ENCODE measurements at places on chromosomes 12 and 14.
A peak's percentile ranks its signal among the peaks of the same experiment; 100 is the strongest.

DNA sequence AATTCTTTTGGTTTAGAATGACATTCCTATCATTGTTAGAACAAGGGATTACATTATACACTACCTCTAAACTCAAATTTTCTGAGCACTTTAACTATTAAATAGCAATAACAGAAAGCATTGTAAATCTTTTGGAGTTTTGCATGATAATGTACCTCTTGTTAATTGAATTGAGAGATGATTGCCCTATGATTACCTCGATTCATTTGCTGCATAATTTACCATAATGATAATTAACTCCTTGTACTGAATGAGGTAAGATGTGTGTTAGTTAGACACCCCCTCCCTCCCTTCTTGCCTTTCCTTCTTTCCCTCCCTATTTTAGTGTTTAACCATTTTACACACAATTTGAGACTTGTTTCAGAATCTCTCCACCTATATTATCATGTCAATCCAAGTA is 469.2 kb downstream of the DIO2 start:
- no peak for DNase-seq

DNA sequence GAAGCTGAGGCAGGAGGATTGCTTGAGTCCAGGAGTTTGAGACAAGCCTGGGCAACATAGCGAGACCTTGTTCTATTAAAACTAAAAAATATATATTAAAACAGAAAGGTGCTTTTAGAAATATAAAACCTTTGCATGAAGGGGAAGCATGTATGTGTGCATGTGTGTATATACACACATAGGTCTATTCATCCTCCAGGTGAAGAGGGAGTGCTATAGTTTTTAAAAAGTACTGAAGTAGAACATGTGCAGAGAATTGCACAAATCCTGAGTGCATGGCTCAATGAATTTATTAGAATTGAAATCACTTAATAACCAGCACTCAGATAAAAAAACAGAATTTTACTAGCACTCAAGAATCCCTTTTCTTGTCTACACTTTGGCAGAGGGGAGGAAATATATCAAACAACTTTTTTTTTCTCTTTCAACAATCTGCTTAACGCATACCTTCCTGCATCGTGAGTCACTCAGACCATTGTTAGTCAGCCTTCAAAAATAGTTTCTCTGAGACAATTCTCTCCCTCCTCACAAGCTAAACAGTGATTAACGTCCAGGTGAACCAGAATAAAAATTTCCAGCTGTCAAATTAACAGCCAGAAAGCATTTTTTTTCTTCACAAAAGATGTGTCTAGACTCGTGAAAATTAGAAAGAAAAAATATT is 17.7 kb upstream of the NEDD1 start:
- no peak for DNase-seq

- no peak for DNase-seq
Measured at GRCh38 chr12:40058721-40059190, 47.1 kb downstream of the SLC2A13 start.

DNA sequence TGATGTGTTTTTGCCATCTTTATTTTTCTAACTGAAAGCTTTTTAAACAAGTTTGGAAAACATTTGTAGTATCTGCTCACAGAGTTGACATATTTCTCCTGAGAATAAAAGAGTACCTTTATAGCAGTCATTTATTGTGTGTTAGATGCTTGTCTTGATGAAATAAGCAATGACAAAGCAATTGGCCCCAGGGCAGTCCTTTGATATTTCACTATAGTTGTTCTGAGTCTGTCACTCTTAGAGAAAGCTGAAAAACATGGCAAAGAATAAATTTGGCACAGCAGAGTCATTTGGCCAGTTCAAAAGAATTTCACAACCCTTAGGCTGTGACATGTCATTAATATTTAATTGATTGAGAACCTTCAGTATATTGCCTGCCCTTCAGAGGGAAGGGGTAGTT is 166.2 kb downstream of the PTPRO start:
- no peak for DNase-seq

GRCh38 chr12:23211384-23212320 is 586.7 kb downstream of the ETNK1 start:
- no peak for DNase-seq

DNA sequence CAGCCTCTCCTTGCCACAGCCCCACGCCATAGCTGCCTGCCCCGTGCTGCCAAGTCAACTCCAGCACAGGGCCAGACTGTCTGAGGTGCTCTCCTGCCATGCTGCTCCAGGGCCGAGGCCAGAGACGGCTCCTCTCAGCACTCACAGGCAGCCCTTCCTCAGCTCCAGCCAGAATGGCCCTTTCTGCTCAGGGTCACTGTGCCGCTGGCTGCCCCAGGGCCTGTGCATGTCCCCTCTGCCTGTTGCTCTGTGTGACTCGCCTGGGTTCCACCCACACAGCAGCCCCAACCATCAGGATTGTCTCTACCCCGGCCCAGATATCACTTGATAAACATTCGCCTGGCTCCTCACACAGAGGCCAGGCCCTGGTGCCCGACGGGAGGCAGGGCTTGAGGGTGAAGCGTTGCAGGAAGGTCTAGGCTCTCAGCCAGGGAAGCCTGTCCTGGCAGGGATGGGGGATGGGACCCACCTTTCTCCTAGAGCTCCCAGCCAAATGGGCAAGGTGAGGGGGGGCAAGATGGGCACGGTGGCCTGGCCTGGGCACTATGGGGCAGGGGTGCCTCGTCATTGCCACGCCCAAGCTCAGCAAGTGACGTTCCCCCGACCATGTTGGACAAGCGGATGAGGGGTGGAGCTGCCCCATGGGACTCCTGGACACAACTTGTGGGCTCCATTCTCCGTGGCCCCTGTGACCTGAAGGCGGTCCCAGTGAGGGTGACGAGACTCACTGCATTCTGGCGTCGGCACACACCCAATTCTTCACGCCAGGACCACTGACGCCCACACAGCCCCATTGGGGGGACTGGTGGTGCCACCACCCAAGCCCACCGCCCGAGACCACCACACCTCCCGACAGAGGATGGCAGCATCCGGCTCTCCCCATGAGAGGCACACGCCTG is 27.4 kb upstream of the BTBD6 start:
- no peak for DNase-seq

- no peak for DNase-seq
Measured at GRCh38 chr12:26047401-26048226, 77.2 kb downstream of the BHLHE41 start.

DNA sequence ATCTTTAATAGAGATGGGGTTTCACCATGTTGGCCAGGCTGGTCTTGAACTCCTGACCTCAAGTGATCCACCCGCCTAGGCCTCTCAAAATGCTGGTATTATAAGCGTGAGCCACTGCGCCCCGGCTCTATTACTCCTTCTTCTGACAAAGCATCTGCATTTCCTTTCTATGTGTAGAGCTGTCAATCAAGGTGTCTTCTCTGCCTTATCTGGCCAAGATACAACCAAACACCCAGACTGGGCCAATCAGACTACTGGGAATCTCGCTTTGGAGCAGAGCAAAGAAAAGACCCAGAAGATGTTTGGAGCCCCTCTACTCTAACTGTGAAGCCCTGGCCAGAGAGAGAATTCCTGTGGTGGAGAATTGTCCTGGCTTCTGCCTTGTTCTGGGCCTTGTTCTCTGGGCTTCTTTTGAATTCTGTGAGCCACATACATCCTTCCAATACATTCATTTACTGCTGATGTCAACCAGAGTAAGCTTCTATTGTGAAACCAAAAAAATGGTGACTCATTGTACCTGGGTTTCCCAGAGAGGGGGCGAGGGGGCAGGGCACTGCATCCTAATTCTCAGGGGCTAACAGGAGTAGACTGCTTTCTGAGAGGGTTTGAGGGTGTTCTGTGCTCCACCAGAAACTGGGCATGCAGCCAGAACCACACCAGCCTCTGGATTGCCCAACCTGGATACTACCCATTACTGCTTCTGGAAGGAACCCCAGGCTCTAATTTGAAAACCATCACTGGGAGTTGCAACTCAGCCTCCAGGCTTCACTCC is 18.8 kb upstream of the FLVCR2 start:
- no peak for DNase-seq

DNA sequence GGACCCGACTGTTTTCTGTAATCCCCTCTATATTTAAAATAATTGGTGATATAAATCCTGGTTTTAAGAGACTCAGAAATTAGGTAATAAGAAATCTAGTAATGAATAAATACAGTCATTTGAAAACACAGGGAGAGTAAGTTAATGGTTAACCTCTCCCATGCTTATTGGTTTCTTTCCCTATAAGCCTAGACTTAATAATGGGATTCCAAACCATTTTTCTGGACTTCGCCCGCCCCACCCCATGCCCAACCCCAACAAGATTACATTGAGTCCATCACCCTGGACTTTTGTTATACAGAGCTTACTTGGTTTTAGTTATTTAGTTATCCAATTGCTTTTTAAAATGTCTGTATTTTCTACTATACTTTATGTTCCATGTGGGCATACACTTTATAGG is 98.7 kb downstream of the WIF1 start:
- DNase-seq: peak; percentile 75

- DNase-seq: no peak
Measured at GRCh38 chr14:105830171-105830570, 303.8 kb downstream of the TMEM121 start.

DNA sequence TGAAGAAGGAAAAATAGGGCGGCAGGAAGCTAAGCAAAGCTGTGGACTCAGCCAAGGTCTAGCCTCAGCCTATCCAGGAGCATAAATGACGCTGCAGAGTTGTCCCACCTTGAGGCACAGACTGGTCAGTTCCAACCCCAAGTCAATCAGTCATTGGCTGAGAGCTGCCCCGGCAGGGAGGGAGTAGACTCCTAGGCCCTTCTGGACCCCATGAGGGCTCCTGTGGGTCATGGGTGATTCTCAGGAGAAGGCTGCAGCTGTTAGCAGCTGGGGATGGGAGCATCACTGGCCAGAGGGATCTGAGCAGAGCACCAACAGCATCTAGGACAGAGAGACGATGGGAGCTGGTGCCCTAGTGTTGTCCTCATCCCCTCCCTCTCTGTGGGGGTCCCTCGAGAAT is 51.8 kb upstream of the ESRRB start:
- DNase-seq: no peak

- DNase-seq: no peak
Measured at GRCh38 chr12:70094467-70094866, 148.8 kb upstream of the CNOT2 start.

GRCh38 chr14:81963846-81964245 is 430.2 kb upstream of the SEL1L start:
- no peak for DNase-seq

DNA sequence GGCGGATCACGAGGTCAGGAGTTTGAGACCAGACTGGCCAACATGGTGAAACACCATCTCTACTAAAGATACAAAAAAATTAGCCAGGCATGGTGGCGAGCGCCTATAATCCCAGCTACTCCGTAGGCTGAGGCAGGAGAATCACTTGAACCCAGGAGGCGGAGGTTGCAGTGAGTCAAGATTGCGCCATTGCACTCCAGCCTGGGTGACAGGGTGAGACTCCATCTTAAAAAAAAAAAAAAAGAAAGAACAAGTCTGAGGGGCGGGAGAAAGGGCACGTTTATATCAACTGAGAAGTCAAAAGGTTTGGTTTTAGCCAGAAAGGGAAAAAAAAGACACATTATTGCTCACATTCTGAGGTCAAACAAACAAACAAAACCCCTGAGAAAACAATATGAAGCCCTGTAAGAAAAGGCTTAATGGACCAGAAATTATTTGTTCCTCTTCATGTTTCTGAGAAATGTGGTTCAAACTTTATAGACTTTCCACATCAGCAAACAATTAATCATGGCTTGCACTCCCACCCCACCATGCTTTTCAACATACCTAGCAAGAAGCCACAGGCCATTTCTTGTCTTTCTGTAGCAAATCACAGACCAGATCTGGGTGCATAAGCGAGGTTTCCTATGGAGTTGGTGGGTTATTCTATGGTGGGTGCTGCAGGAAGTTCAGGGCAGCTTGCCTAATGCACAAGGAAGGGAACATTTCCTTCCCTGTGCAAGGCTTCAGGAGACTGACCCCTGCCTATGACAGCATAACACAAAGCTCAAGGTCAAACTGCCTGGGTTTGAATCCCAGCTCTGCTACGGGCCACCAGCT is 80.1 kb downstream of the SSPN start:
- no peak for DNase-seq

- DNase-seq: no peak
Measured at GRCh38 chr12:54059668-54060067, 6.0 kb downstream of the HOXC4 start.

DNA sequence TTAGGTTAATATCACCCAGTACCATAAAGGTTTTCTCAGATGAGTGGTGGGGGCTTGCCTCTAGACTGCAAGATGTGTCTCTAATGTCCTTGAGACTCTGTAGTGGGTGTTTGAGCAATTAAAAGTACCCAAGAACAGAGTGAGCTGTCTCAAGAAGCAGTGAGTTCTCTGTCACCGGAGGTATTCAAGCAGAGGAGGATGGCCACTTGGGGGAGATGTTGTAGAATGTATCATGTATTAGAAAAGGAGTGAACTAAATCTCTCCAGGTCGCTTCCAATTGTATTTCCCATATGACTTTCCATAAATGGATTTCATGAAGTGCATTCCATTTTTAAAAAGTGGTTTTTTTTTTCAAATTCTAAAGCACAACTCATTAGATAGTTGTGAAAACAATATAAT is 35.0 kb downstream of the SLC17A8 start:
- peak; percentile 50 for DNase-seq

GRCh38 chr14:100348784-100349685 is 25.9 kb downstream of the SLC25A47 start:
- no peak for DNase-seq
